Naive B cell (primary cell): ENCODE measurements at places on chromosomes 2 and 18.

DNA sequence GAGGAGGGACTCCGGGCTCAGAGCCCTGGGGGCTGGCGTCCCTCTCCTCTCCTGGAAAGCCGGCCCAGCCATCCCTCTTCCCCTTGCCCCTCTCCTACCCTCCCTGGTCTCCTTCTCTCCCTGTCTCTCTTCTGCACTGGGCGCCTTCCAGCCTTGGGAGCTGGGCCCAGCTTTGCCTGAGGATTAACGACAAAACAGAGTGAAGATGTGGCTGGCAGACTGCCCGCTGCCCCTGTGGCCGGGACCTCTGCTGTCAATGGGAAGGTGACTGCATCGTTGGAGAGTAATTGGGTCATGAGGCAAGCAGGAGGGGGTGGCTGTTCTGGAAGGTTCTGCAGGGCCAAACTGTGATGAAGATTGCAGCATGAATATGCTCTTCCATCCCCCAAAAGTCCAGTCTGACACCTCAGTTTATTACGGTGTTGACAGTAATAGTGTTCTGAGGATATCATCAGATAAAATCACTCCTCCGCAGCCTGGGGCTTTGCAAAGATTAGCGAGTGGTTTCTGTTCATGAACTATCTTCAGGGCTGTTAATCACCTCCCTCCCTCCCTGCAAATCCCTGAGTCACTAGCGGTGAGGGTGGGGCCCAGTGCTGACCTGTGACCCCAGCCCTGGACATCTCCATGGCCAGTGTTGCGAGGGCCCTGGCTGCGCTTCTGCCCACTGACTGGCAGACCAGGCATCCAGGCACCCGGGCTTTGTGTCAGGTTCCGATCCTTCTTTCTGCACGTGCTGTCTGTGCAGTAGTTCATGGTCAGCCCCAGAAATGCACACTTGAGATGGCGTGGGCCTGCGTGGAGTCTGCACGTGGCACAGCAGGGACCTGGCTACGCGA lies 23.0 kb downstream of the RTP5 start:
- no peak for DNase-seq

DNA sequence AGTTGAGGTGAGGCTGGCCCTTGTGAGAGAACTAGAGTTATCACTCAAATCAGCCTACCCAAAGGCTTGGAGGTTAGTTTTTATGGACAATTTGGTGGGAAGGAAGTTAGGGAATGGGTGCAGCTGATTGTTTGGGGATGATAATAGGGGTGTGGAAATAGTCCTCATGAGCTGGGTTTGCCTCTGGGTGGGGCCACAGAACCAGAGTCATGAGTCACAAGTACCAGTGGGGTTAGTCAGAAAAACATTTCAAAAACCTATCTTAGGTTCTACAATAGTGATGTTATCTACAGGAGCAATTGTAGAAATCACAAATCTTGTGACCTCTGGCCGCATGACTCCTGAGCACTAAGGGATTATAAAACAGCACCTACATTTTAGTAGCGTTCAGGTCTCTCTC lies 630.1 kb upstream of the PIK3C3 start:
- DNase-seq, result no peak

DNA sequence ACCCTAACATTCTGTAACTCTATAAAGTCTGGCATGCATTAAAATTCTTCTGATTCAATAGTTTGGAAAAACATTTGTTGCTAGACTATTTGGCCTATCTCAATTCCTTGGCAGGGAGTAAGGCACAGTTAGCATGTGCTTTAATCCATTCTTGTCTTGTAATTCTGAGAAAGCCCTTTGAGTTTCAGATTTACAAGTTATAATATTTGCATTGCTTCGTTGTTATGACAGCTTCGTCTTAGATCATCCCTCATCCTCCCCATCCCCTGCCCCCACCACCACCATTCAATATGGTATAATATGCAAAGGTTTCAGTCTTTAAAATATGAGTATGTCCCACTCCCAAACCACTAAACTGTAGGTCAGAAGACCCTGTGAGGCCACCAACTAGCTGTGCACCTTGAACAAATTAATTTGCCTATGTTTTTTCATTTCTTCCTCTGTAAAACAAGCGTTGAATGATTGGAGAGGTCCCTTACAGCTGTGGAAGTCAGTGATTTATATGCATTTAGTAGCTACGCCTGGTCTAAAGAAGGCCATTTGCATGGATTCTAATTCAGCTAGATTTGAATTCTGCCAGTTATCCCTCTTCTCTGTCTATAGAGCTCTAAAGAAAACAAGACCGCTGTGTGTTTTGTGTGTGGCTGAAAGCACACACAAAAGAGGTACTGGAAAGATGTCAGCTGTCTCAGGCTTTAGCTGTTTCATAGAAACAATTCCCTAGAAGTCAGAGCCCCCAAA lies 591 bp downstream of the C2orf80 start:
- no peak for DNase-seq

GRCh38 chr2:176769499-176770370 lies 442.9 kb upstream of the HNRNPA3 start:
- DNase-seq, result no peak

DNA sequence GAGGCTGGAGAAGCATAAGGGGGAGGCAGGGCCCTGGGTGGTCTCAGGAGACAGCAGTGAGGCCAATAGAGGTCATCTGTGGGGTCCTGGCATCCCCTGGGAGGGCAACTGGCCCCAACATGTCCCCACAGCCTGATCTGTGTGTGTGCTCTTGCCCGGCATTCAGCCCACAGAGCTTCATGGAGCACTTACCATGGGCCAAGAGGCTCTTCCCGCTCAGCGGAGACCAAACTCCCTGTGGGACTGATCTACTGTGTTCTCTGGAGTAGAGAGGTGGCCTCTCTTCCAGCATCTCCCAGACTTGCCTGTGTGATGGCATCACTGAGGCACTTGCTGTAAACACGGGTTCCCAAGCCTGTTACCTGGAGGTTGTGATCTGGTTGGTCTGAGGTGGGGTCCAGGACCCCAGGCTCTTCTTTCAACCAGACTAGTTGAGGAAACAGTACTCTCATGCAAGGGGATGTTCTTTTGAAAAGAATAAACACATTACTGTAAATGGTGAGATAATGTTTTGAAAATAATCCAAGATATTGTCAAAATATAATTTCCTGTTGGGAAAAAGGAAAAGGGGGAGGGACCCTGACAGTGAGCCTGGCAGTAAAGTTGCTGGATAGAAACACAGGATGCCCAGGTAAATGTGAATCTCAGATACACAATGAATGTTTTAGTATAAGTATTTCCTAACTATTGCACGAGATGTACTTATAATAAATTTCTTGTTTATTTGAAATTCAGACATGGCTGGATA lies 67.6 kb downstream of the SOWAHC start:
- DNase-seq, result no peak

GRCh38 chr18:21444465-21445212 lies 155.9 kb downstream of the ESCO1 start:
- no peak for DNase-seq

DNA sequence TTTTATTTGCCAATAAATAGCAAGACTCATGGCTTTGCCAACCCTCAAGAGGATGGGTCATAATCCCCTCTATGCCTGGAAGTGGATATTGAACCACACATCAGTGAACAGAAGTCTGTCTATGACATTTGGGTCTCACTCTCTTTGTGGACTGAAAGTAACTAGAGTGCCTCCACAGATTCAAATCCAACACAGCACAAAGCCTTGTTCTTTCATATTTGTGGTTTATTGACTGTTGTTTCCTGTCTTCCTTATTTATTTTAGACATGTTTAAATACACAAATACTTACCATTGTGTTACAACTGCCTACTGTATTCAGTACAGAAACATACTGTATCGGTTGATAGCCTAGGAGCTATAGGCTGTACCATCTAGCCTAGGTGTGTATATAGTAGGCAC lies 121.9 kb downstream of the TSN start:
- DNase-seq, result no peak

DNA sequence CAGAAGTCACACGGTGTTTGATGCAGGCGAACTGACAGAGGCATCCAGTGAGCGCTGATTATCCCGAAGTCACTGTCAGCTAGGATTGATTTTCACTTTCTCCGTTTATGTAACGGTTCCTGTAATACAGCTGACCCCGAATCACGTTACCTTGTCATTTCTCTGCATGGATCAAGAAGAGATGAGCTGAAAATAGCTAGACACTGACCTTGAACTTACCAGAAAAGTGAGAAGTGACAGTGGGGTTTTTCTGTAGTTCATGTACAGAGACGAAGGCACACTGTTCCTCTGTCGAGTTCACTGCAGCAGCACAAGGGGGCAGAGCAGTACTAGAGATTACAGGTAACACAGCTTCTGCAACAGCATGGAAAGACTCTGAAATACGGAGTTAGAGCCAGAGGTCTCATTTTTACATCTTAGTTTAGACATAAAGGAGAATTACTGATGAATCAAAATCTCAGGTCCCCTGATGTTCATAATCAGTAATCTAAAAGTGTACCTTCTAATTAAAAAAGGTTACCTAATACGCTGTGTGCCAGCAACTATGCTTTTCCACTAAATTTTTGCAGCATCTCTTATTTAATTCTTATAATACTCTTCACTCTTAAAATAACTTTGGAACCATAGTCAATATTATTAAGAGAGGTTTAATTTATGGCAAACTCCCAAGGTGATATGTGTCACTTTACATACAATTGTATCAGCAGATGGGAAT lies 33.1 kb downstream of the ARHGAP15 start:
- DNase-seq, result peak; percentile 47

- DNase-seq, result no peak
Observed at GRCh38 chr2:47594656-47595055, 188.3 kb upstream of the MSH6 start.

- DNase-seq, result no peak
Observed at GRCh38 chr2:168380500-168380899, 75.6 kb upstream of the CERS6 start.

DNA sequence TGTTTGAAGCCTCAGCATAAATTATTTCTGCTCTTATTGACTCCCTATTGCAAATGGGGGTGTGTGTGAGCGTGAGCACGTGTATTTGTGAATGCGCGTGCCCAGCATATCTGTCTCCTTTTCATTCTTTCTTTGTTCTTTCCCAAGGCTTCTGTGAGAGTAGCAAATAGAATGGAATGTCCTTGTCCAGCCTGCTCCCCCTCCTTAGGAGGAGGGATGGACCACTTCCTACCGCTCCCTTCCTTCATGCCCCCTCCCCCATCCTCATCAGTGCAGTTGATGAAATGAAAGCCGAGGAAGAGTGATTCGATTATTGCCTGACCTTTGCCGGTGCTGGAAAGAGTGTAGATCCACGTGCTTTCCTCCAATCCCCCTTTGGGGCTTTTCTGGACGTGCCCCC lies 102.0 kb downstream of the CPO start:
- no peak for DNase-seq

DNA sequence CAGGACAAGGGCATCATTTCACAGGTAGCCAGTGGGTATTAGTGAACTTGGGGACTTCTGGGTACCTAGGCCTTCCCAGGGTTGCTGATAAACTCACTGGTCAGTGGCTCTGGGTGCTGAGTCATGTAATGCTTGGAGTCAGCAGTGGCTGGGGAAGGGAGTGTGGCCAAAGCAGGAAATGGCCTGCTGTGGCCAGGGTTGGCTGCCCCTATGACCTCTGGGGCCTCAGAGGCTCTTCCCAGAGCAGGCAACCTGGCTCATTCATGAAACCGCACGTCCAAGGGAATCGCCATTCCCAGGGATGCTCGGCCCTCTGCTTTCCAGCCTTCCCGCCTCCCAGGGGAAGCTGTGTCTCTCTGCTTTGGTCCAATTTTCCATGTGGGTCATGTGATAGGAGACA lies 294.9 kb downstream of the DYSF start:
- DNase-seq, result no peak

DNA sequence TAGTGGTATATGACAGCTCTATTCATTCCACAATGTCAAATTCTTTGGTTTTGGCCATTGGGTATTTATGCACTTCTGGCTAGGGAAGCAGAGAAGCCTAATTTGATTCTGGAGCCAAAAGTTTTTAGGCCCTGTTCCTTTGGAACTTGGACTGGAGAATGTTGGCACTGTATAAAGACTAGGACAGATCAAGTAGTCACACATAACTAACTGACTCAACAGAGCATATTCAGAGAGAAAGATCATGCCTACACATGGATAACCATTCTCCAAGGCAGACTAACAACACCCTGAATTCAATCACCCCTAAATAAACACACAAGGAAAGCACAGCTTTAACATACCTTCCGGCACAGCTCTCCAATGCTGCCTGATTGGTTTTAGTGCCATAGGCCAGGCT lies 62.9 kb downstream of the ARHGAP15 start:
- no peak for DNase-seq

GRCh38 chr2:239744706-239745340 lies 280.3 kb downstream of the NDUFA10 start:
- DNase-seq, result no peak

DNA sequence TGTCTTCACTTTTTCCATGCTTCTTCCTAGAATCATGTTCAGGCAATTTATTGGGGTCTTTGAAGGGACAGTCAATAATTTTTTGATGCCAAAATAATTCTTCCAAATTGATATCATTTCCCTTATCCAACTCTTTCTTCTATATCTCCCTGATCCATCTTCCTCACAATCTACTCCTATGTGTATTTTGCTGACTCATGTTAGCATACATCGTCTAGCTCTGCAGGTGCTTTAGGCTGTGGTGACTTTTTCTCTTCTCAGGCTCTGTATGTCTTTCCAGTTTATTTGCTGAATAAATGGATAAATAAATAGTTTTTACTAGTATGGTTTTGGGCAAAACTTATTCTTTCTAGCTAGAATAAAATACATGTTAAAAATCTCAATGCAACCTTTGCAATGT lies 1650.9 kb upstream of the TMEFF2 start:
- DNase-seq, result no peak

DNA sequence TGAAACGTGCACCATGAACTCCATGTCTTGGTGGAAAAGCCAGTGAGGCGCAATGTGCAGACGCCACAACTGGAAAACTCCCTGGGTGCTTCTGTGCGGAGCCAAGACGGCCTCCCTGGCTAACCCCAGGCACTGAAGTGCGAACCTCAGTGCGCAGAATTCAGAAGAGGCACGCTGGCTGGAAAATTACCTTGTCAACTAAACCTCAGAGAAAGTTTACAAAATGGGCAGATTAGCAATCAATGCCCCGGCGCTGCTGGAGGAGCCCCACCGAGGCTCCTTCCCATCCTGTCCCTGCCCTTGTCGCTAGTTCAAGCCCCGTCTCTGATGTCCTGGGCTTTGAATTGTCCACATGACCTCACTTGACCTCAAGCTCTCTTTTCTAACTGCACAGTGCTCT lies 22.2 kb downstream of the SNORC start:
- no peak for DNase-seq

DNA sequence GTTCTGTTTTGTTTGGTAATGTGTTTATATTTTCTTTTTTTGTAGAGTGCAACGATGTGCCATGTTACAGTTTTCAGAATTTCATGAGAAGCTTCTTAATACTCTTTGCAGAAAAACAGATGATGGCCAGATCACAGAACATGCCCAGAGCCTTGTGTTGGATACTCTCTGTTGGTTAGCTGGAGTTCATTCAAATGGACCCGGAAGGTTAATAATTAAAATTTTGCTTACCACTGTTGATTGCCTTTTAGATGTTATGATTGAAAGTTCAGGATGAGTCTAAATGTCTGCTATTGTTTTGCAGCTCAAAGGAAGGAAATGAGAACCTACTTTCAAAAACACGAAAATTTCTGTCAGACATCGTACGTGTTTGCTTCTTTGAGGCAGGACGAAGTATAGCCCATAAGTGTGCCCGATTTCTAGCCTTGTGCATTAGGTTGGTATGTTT lies 85.2 kb downstream of the BIRC6 start:
- DNase-seq, result no peak

- no peak for DNase-seq
Observed at GRCh38 chr18:10216791-10217190, 237.6 kb upstream of the APCDD1 start.
